ENCODE measurements at places on chromosomes 4 and X. TPM values are rescaled to one million over a fixed set of nuclear protein-coding genes. Genes with fewer than 3 reads are reported as not detected.

DNA sequence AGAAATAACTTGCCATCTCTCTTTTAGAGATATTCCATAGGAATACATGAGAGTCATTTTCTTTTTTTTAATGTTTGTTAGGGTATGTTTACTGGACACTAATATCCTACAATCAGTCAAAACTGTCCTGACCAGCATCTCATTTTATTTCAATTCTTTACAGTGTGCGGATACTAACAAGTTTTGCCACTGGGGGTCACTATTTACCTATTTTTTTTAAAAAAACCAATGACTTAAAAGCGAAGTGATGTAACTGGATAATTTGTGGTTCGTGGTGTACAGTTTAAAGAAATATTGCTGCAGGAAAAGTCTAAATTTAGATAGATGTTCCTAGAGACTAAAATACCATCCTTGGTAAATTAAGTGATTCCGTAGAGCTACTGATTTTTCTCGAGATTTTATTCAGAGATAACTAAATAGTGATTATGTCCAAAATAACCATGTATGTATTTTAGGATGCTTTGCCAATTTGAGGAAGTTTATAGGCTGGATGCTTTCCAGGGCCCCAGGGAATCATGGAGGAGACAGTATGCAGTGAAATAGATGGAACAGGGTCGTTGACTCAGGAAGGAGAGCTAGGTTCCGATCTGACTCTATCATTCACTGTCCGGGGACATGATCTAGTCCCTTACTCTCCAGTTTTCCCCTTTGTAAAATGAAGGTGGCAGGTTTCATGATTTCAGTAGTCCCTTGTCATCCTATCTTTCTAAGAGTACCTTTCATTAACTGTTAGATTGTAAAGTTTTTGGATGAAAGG, 34.0 kb upstream of the GNPDA2 start:
- no peak for DNase-seq

TBX22 gene
- not detected for total RNA-seq

DNA sequence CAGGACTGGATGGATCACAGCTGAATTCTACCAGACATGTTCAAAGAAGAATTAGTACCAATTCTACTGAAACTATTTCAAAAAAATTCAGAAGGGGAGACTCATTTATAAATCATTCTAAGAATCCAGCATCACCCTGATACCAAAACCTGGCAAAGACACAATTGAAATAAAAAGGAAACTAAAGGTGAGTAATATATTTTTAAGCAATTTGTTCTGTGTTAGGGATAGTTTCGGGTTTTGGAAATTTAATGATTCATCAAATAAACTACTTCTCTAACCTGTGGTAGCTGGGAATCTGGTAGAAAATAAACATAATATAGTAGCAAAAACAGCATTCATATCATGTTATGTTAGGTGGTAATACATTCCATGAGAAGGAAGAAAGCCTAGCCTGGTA, 662.2 kb upstream of the BOD1L1 start:
- no peak for DNase-seq

STEEP1 gene
- total RNA-seq, result 25.7 TPM

- DNase-seq, result no peak
These were observed 23.8 kb downstream of the ARHGAP10 start for GRCh38 chr4:147755561-147756295.

GRCh38 chr4:187606581-187606980, 389.0 kb upstream of the ZFP42 start:
- DNase-seq, result peak; percentile 48

GRCh38 chrX:20463296-20464075, 196.8 kb upstream of the RPS6KA3 start:
- no peak for DNase-seq

GRCh38 chr4:13267091-13267490, 217.0 kb downstream of the RAB28 start:
- no peak for DNase-seq

DNA sequence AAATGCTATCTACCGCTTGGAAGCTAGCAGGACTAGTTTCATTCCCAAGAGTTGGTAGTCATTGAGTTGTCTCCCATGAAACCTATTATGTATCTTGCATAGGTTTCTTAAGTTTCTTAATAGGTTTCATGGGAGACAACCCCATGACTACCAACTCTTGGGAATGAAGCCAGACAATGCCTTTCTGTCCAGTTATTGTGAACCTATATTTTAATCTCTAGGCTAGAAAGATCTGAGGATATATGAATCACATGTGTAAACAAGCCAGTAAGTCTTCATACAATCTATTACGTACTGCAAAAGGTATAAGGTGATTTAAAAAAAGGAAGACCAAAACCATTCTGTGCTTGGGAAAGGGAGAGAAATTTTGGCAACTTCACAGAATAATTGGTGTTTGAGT, 162.6 kb downstream of the INPP4B start:
- DNase-seq, result no peak

DNA sequence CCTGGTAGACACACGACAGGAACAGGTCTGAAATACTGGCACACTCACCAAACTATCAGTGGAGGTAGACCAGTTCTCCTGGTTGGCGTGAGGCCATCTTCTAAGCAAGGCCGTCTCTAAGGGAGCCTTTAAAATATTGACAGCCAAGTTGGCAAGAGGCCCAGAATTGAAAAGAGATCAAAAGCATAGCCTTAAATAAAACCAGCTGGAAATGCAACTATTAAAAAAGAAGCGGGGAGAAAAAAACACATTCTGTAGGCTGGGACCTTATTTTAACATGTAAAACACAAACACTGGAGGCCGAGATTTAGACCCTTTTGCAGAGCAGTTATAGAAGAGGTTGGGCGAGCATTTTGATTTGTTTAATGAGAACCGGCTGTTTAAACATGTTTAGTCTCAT, 233.0 kb upstream of the CLNK start:
- DNase-seq, result no peak

GRCh38 chr4:3322059-3322550, 29.3 kb downstream of the RGS12 start:
- no peak for DNase-seq

ANTXR2 gene
- total RNA-seq, result 33.5 TPM

GRCh38 chr4:49217492-49217891, 231.4 kb downstream of the CWH43 start:
- no peak for DNase-seq

DNA sequence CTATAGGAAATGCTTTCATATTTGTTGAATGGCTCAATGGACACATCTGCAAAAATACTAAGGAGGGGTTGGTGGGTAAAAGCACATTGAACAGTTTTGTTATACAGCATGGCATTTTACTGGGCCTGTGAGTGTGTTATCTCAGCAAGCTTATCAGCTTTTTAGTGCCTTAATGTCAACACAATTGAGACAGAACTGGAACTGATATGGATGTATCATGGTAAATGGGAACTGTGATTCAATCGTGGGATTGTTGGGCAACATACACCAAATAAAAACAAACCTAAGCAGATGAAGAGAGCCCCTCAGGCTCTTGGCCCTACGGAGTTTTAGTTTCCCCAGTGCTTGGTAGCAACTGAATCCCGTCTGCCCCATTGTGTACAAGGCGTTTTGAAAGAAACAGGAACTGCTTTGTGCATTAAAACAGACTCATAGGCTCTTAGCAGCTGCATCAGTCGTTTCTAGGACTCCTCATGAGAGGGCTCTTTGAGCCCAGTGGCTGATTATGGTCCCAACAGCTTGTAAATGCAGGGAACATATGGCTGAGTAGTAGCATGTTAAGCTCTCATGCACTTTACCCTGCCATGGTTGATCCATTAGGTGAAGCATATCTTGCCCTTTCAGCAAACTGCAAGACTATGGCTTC, 7.3 kb downstream of the GPR119 start:
- DNase-seq, result no peak

DNA sequence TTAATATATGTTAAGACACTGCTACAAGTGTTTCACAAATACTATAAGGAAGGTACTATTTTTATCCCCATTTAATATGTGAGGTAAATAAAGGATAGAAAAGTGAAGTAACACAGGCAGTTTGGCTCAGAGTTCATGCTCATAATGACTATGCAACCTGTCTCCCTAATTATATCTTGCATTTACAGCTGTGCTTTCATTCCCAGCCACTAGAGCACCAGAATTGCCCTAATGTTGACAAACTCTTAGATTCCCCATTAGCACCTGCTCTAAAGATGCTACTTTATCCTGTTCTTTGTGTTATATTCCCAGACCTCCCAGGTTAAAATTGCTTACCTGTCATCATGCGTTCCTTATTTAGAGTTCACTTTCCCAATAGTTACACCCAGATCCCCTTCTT, 833.6 kb downstream of the CCSER1 start:
- no peak for DNase-seq

- no peak for DNase-seq
These were observed 424.2 kb downstream of the PDGFC start for GRCh38 chr4:156547439-156547838.

FAT4 gene
- 1.4 TPM for total RNA-seq

DNA sequence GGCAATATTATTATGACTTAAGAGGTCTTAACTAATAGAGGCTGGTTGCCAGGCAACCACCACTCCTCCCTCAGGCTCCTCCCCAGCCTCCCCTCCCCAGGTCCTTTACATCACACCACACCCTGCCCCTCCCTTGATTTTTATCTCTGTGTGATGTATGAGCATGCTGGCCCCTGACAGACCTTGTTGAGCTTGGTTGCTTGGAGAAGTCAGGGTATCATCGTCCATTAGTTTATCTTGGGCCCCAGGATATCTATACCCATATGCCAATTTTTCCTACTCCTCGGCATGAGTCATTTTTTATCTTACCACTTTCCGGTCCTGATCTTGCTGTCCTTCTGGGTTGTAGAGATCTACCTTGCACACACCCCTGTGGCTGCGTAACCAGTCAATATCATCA, 2.5 kb downstream of the AKAP4 start:
- DNase-seq, result no peak

SAGE1 gene
- total RNA-seq, result not detected

- DNase-seq, result no peak
These were observed 193.4 kb downstream of the NR3C2 start for GRCh38 chr4:148248824-148249223.

TACR3 gene
- total RNA-seq, result not detected

GRCh38 chr4:143346206-143346605, 9.5 kb downstream of the GAB1 start:
- DNase-seq, result no peak

GRCh38 chr4:53589511-53589910, 1.8 kb downstream of the LNX1 start:
- DNase-seq, result no peak

GRCh38 chr4:39620551-39621313, 17.9 kb downstream of the SMIM14 start:
- no peak for DNase-seq

- DNase-seq, result no peak
These were observed 66.1 kb upstream of the SOD3 start for GRCh38 chr4:24729119-24729730.

DNA sequence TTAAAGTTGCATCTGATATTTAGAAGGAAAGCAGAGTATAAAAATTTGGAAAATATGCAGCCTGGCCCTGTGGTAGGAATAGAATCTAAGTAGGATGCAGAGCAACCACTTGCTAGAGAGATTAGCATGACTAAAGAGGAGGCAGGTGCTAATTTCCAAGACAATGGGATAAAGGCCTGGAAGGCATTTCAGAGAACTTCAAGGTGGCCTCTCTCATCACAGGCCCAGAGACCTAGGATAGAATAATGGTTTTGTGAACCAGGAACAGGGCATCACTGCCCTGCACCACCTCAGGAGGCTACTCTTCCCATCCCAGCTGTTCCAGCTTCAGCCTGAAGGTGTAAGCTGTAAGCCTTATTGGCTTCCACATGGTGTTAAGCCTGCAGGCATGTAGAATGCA, 621.7 kb upstream of the HS3ST1 start:
- DNase-seq, result no peak

- no peak for DNase-seq
These were observed 677.3 kb downstream of the FSTL5 start for GRCh38 chr4:161486461-161486860.

DNA sequence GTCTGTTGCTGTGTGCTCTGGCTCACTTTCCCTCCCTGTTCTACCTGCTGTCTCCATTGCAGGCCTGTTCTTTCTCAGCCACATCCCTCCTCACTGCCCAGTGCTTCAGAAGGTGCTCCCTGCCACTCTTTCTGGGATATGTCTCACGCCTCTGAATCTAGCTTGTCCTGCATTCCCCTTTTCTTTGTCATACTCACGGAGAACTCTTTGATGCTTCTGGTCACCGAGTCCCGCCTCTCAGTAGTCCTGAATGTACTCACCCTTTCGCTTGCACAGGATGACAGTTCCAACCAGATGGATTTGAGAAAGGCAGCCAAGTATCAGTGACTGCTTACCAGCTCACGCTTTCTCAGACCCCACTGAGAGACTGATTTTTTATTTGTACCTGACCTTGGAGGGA, 65.2 kb upstream of the TLR2 start:
- DNase-seq, result no peak

GRCh38 chrX:38669428-38669827, 108.1 kb downstream of the TSPAN7 start:
- DNase-seq, result no peak

- no peak for DNase-seq
These were observed 137.7 kb upstream of the FAT1 start for GRCh38 chr4:186861317-186861716.

CXCR3 gene
- not detected for total RNA-seq

ERCC6L gene
- total RNA-seq, result 0.54 TPM

Data from Peyer's patch (tissue), 4 donors.